Prostate gland (tissue), 2 donors: ENCODE measurements at places on chromosomes 12 and 14.

DNA sequence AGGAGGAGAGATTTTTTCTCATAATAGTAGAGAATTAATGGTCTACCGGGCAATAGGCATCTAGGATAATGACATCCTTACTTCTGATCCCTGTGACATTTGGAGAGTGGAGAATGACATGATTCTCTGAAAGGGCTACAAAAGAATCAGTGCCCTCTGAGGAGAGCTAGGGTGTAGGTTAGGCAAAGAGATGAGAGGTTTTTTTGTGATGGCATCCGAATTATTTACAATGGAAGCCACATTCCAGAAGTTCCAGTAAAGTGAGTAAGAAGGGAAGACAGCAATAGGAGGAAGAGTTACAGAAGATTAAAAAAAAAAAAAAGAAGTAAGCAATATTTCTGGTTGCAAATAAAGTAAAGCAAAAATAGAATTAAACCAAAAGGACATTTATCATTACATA, 478.0 kb downstream of the RMST start:
- H3K36me3 ChIP-seq: no peaks in the 10 kb centered on the region
- H3K4me3 ChIP-seq: no peak overlapping the region
- H3K27ac ChIP-seq: no peak overlapping the region
- DNase-seq: no peak
- H3K27me3 ChIP-seq: no peaks in the 10 kb centered on the region

DNA sequence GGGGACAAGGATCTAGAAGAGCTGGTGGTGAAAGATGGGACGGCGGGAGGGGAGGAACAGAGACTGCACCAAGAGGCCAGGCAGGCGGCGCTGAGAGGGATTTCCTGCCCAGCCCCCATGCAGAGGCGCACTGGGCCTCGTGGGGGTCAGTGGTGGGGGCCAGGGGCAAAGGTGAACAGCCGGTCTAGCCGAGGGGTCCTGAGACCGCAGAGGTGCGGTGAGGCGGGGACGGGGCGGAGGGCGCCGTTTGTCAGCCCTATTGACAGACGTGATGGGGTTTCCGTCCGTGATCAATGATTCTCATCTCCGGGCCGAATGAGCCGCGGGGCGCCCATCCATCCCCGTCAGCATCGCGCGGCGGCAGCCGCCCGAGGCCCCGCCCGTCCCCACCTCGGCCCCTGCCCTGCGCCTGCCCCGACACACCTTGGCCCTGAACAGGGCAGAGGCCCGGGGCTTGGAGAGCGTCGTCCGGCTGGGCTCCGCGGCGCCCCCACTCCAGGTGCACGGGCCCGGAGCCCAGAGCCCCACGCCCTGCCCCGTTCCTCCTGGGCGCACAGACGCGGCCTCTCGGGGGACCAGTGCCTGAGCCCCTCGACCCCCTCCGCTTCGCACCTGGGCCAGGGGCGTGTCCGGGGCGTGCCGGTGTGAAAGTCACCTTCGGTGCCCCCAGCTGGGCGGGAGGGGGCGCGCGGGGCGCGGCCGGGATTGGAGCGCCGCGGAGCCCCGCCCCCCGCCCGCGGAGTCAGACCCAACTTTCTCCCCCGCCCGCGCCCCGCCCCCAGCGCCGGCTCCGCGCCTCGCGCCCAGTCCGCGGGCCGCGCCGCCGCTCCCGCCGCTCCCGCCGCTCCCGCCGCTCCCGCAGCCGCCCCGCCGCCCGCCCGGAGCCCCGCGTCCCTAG, at the start of gene NXPH4:
TSS of gene NXPH4 (plus strand) at position 781 of the 898 bp plus-strand sequence. CDS start 176 bp downstream, outside the sequence.
- peak; percentile 33 for DNase-seq
- peak within 1 kb of the TSS; percentile 50 for H3K4me3 ChIP-seq
- H3K27ac ChIP-seq: no peak within 1 kb of the TSS
- H3K27me3 ChIP-seq: peaks cover 2% of the 10 kb centered on the region
- peaks cover 4% of the 10 kb centered on the region for H3K36me3 ChIP-seq

GRCh38 chr12:1777798-1778197, 42.6 kb upstream of the LRTM2 start:
- H3K27ac ChIP-seq: no peak overlapping the region
- H3K4me3 ChIP-seq: no peak overlapping the region
- no peaks in the 10 kb centered on the region for H3K27me3 ChIP-seq

DNA sequence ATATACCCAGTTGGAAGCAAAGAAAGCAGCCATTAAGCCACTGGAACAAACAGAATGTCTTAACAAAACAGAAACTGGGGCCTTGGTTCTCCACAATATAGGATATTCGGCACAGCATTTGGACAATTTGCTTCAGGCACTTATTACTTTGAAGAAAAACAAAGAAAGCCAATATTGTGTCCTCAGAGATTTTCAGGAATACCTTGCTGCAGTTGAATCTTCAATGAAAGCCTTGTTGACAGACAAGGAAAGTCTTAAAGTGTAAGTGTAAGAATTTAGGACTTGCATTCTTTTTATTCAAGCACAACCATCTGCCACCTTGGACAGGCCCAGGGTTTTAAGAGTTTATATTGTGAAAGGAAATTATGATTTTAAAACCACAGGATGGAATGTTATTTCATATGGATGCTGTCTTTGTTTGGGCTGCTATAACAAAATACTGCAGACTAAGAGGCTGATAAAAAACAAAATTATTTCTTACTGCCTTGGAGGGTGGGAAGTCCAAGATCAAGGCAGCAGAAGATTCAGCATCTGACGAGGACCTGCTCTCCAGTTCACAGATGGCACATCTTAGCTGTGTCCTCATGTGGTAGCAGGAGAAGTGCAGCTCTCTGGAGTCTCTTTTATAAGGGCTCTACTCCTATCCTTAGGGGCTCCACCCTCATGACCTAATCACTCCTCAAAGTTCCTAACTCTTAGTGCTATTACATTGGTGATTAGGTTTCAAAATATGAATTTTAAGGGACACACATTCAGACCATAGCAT, 197.0 kb downstream of the SYNE2 start:
- no peaks in the 10 kb centered on the region for H3K36me3 ChIP-seq
- H3K27me3 ChIP-seq: peaks cover 2% of the 10 kb centered on the region
- no peak for DNase-seq
- no peaks in the 10 kb centered on the region for H3K4me1 ChIP-seq
- no peak overlapping the region for H3K27ac ChIP-seq

DNA sequence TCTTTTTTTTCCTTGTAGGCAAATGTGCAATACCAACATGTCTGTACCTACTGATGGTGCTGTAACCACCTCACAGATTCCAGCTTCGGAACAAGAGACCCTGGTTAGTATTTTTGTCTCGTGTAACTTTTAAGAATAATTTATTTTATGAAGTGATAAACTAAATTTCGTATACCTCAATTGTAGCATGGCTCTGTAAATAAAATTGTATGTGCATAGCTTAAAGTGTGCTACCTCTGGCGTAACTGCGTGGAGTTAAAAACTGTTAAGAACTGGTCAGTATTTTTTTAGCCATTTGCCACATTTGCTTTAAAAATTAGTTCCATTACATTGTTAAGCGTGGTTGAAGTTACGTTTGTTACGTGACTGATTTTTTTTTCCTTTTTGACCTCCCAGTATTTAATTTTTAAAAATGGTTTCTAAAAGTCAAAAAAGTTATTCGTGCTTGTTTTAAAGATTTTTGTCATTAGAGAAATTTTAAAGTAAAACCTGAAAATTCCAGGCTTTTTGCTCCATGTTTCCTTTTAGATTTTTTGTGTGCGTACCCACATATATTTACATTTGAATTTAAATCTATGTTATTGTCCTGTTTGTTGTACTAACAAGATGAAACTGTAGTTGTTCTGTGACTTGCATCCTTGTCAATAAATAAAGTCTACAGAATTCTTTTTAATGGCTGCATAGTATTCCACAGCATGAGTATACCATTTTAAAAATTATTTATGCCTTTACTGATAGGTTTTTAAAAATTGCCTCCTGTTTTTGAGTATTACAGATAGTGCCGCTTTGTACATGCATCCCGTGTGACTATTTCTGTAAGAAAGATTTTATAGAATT, 1.4 kb downstream of the MDM2 start:
- no peaks in the 10 kb centered on the region for H3K27me3 ChIP-seq
- H3K36me3 ChIP-seq: no peaks in the 10 kb centered on the region
- no peak for DNase-seq
- H3K4me3 ChIP-seq: peak overlapping the region; percentile 84
- peak overlapping the region; percentile 98 for H3K27ac ChIP-seq

DNA sequence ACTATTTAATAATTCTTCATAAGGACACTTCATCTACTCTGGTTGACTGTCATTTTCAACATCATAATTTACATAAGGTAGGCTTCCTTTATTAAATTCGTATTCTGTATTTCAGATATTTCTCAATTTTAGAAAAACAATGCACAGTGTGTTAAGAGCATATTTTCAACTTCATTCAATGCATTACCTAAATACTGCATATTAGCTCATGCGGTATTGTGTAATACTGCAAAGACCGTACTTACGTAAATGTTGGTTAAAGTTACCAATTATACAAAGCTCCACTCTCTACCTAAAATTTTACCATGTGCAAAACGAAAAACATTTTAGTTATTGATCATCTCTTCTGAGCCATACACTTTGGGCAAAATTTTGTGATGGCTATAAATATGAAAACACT, 62.8 kb downstream of the EXOC5 start:
- no peaks in the 10 kb centered on the region for H3K4me1 ChIP-seq
- no peaks in the 10 kb centered on the region for H3K27me3 ChIP-seq
- no peaks in the 10 kb centered on the region for H3K36me3 ChIP-seq
- no peak overlapping the region for H3K4me3 ChIP-seq
- DNase-seq: no peak

DNA sequence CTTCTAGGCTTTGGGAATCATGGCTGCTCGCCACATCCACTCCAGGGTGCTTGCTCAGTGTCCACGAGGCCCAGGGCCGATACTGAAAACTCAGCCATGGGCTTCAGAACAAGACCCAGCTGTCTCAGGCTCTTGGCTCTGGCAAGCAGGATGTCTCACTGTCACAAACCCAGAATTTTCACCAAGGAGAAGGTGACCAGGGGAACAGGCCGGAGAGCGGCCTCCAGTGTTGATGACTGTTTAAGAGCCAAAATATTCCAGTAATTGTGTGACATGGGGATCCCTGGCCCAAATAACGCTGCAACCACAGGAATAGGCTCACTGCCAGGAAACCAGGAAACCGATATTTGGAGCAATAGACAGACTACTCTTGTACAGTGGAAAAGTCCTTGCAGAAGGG, 9.8 kb upstream of the SERPINA5 start:
- DNase-seq: no peak
- H3K4me3 ChIP-seq: no peak overlapping the region
- no peak overlapping the region for H3K27ac ChIP-seq
- no peaks in the 10 kb centered on the region for H3K4me1 ChIP-seq
- H3K27me3 ChIP-seq: no peaks in the 10 kb centered on the region
- no peaks in the 10 kb centered on the region for H3K36me3 ChIP-seq

GRCh38 chr14:62429683-62430082, 615.6 kb downstream of the KCNH5 start:
- H3K4me1 ChIP-seq: no peaks in the 10 kb centered on the region
- no peak overlapping the region for H3K27ac ChIP-seq
- no peak overlapping the region for H3K4me3 ChIP-seq

GRCh38 chr14:82911930-82912329, 1378.3 kb upstream of the SEL1L start:
- no peak for DNase-seq
- no peaks in the 10 kb centered on the region for H3K4me1 ChIP-seq
- H3K27ac ChIP-seq: no peak overlapping the region
- H3K36me3 ChIP-seq: no peaks in the 10 kb centered on the region

DNA sequence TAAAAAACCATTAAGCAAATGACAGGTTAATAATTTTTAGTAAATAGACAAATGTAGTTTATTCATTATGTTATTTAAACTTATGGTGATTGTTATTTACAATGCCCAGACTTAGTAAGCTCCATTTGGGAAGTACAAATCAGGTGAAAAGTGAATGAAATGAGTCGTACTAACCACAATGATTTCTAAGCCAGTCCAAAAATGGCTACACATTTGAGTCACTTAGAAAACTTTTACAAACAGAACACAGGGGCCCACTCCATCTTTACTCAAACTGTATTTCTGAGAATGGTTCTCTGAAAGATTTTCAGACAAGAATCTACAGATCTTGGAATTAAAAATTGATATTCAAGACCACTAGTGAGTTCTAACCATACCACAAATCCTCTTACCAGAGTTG, 653.3 kb upstream of the MIS18BP1 start:
- H3K4me1 ChIP-seq: no peaks in the 10 kb centered on the region
- H3K4me3 ChIP-seq: no peak overlapping the region
- H3K27me3 ChIP-seq: no peaks in the 10 kb centered on the region
- H3K27ac ChIP-seq: no peak overlapping the region
- DNase-seq: no peak

GRCh38 chr14:79992407-79993198, 218.7 kb downstream of the DIO2 start:
- H3K4me1 ChIP-seq: no peaks in the 10 kb centered on the region
- H3K36me3 ChIP-seq: no peaks in the 10 kb centered on the region
- no peak overlapping the region for H3K27ac ChIP-seq
- H3K4me3 ChIP-seq: no peak overlapping the region
- H3K27me3 ChIP-seq: no peaks in the 10 kb centered on the region
- no peak for DNase-seq

DNA sequence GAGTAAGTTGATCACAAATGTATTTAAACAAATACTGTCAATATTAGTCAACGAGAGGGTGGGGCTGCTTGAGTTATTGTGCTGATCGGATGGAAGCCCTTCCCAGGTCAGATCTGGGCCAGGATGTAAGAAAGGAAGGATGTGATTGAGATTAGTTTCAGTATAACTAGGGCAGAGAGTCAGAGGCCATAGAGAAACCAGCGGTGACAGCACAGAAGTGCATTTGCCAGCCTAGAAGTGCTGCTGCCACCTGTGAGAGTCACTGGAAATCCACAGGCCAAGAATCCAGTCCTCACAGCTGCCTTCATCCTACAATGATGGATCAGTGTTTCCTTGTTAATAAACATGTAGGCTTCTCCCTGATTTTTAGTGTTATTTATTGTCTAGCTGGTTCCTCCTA, 9.8 kb upstream of the FERMT2 start:
- DNase-seq: peak; percentile 20
- H3K4me1 ChIP-seq: no peaks in the 10 kb centered on the region
- peak overlapping the region; percentile 62 for H3K27ac ChIP-seq
- no peaks in the 10 kb centered on the region for H3K36me3 ChIP-seq

DNA sequence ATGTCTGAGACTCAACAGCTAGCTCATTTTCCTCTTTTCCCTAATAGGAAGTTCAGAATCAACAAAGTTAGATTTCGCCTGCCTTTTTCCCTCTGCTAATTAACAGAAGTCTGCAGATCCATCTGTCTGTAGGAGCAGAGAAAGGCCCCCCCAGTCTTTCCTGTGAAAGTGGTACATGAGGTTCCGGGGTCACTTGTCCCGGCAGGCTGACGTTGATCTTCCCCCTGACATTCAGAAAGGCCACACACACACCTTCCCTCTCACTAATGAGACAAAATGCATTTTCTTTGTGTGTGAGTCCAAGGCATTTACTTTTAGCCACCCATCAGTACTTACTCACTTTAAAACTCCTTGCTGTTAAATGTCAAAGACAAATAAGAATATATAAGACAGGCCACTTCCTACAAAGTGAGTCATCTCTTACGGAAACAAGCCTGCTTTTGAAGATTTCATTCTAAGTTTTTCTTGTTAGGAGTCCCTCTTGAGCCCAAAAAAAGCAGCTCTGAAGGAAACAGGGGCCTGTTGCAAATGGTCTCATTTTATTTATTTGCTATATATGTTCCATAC, 138.7 kb downstream of the TTC7B start:
- no peak overlapping the region for H3K4me3 ChIP-seq
- H3K27me3 ChIP-seq: no peaks in the 10 kb centered on the region
- no peaks in the 10 kb centered on the region for H3K36me3 ChIP-seq
- no peak overlapping the region for H3K27ac ChIP-seq
- no peaks in the 10 kb centered on the region for H3K4me1 ChIP-seq

GRCh38 chr12:40745386-40745785, 53.1 kb downstream of the CNTN1 start:
- no peaks in the 10 kb centered on the region for H3K4me1 ChIP-seq
- no peak for DNase-seq
- H3K27ac ChIP-seq: no peak overlapping the region
- no peaks in the 10 kb centered on the region for H3K36me3 ChIP-seq
